ENCODE measurements at places on chromosomes 4 and X.

GRCh38 chrX:106894392-106894909 is 8.7 kb downstream of the RIPPLY1 start:
- DNase-seq = peak; percentile 21

GRCh38 chr4:163350672-163351071 is 7.0 kb downstream of the NPY5R start:
- DNase-seq = no peak

DNA sequence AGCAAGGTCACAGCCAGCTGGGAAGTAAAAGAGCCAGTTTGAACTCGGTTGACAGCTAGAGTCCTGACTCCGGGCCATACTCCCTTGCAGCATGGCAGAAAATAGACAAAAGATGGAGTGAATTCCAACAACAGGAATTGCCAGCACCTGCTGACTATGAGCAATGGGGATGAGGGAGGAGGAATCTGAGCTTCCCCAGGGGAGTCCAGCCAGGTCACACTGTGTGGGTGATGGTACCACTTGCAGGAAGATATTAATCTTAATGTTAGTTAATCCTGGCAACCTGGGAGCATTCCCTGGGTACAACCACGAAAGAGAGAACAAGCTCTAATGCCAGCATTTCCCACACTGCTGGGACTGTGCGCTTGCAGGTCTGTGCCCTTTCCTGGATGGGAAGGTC is 48.1 kb upstream of the S100G start:
- no peak for DNase-seq

- no peak for DNase-seq
These were observed 840 bp downstream of the GUF1 start for GRCh38 chr4:44679060-44679459.

DNA sequence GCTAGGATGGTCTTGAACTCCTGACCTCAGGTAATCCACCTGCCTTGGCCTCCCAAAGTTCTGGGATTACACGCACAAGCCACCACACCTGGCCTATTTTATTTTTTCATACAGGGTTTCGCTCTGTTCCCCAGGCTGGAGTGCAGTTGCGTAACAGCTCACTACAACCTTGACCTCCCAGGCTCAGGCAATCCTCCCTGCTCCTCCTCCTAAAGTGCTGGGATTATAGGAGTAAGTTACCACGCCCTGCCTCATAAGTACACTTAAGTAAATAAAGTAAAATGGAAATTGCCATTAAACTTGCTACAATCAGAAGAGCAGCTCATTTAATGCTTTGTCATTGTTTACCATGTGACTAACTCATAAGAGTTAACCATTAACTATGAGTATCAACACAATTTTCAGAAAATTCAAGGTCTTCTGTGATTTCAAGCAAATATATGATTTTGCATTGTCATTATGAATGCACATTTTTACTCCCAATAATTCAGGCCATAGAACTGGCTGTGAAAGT is 12.3 kb downstream of the UGDH start:
- no peak for DNase-seq

DNA sequence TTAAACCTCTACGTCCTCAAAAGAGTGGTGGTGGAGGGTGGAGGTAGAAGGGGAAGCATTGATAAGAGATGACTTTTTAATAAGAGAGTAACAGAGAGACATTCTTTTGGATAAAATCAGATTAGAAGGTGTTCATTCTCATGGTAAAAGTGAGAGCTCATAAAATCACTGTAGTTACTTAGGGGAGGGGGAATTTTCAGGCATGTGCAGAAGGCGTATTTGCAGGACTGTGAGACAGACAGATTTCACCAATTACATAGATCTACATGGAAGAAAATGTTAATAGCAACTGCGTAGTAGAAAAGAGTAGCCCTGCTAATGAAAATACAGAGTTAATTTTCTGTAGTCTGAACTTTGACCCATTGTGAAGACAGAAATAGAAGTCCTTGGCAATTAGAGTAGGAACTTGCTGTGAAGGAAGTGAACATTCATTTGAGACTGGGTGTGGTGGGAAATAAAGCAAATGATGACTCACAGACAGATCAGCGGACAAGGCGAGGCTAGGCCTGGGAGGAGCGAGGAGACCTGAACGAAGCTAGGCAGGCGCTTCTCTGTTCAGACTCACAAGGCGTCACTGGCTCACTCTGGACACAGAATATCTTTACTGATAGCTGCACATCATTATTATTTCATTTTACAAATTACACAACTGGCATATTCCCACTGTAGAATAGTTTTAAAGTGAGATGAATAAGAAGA is 57.2 kb upstream of the FAM9C start:
- no peak for DNase-seq

GRCh38 chr4:139902321-139903320 is 237.0 kb downstream of the MGST2 start:
- DNase-seq = no peak

Measured in activated T-cell treated with anti-CD3 and anti-CD28 coated beads for 48 hours (primary cell).